ENCODE measurements at places on chromosomes 6 and 20.

DNA sequence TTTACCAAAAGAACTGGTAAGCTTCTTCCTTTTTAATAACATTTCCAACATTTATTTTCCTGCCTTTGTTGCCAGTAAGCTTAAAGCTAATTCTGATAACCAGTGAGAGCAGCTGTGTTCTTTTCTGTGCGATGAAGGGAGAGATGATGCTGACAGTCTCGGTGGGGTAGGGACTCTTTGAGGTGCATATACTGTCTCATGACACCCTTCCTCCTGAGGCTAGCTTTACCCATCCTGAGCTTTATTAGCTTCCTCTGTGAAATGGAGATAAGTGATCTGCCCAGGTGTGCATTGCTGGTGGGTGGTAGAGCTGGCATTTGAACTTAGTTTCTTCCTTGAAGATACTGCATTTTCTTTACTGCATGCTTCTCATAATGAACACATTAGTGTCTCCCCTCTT, 92.5 kb downstream of the LRRC1 start:
- DNase-seq = no peak

GRCh38 chr6:142819603-142820337, 125.2 kb downstream of the HIVEP2 start:
- no peak for DNase-seq

- DNase-seq = no peak
These were observed 76.2 kb upstream of the BCLAF1 start for GRCh38 chr6:136365776-136366354.

- DNase-seq = no peak
These were observed 104.6 kb downstream of the POPDC3 start for GRCh38 chr6:105075210-105075609.

DNA sequence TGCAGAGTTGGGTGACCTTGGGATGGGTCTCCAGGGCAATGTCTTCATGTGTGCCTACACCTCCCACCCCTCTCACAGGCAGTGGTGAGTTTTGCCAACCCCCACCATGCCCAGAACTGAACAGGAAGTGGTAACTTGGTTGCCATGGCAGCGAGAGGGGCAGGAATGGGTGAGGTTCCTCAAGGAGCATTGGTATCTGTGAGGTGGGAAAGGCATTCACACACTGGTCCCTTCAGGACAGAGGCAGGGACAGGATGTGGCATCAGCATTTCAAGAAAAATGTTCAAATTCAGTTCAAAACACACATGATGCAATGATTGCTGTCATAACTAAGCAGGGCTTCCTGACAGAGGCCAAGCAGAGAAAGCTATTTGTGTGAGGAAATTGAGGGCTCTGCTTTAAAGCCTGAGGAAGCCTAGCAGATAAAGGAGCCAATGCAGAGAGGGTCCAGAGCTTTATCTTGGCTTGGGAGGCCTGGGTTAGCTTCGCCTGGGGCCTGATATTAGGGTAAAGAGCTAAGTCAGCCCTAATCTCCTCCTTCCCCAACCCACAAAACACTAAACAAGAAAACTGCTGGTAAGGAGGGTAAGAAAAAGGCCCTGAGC, 551 bp downstream of the TREML2 start:
- no peak for DNase-seq

- DNase-seq = no peak
These were observed 92.4 kb upstream of the TMEM170B start for GRCh38 chr6:11445146-11445545.

- no peak for DNase-seq
These were observed 12.0 kb upstream of the IRF4 start for GRCh38 chr6:379410-380181.

- DNase-seq = no peak
These were observed 32.0 kb downstream of the TTLL2 start for GRCh38 chr6:167356874-167357273.

DNA sequence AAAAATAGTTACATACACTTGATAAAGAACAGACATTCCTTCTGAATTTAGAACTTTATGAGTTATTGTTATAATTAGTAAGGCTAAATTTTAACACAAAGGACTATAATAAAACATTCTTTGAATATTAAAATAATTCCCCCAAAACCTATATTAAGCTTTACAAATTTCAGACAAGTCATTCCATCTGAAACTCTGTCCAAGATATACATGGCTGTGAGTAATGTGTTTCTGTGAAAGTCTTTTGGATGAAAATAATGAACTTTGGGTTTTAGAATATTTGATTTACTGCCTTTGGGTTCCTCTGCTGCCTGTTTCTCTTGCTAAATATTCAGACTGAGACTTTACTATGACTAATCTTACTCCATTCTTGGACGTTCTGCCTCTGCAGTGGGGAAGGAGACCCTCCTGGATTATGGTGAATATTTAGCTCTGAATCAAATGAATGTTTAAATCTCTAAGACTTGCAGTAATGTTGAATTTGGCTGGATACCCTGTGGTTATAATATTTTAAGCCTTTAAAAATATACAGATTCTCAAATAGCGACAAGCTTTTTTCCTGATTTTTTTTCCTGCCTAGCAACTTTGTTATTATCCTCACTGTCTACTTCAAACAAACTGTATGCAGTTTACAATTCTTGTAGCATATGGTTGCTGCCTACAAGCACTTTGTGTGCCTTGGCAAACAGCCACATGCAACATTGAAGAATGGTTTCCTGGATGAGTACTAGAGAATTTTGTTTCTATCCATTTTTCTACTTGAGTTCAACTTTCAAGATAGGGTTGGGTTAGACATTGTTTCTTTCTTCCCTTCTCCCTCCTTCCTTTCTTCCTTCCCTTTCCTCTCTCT, 51.4 kb downstream of the TXLNB start:
- no peak for DNase-seq

DNA sequence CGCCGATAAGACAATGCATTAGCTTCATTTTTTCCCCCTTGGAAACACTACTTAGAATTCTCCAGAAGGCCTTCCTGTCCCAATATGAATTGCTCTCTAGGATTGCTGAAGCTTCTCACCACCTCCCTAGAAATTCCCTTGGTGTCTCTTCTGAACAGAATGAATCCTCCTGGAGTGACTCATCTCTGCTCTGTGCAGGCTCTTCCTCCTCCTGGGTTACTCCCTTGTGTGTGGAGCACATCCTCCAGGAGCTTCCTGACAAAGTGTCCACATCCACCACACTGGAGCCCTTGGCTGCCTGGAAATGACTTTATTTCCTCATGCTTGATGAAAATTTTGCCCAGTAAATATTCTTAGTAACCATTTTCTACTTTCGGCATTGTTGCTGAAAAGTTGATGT, 54.4 kb downstream of the DTNBP1 start:
- DNase-seq = no peak

DNA sequence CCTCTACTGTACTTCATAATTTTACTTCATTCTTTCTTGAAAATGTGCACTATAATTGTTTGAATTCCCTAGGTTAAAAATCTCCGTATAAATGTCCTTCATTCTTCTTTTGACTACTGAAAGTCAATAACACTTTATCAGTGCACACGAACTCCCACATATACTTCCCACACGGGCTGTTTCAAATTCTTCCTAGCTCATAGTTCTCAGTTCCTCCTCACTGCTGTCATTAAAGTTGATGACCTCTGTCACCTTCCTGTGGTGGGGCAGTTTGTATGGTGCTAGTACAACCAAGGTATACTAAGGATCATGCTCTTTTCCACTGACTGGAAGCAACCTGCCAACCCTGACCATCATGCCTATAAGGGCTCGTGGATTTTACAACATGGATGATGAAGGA, 40.0 kb upstream of the CD2AP start:
- DNase-seq = no peak

GRCh38 chr6:109770779-109771178, 79.7 kb downstream of the FIG4 start:
- DNase-seq = no peak
